Lower lobe of right lung (tissue), 2 donors: ENCODE measurements at places on chromosomes 11 and 22. TPM values are rescaled to one million over a fixed set of nuclear protein-coding genes. Genes with fewer than 3 reads are reported as not detected.

- no peaks in the 10 kb centered on the region for H3K36me3 ChIP-seq
- no peak for DNase-seq
- H3K27me3 ChIP-seq: no peaks in the 10 kb centered on the region
- H3K4me3 ChIP-seq: no peak overlapping the region
Measured at GRCh38 chr11:73988227-73988626, 5.6 kb upstream of the UCP2 start.

Gene RTN4R
- total RNA-seq: 9.6 TPM

Gene DRD4
- 1.3 TPM for total RNA-seq

Gene RAB36
- 9.6 TPM for total RNA-seq

Gene CRYBB3
- total RNA-seq: 0.74 TPM

DNA sequence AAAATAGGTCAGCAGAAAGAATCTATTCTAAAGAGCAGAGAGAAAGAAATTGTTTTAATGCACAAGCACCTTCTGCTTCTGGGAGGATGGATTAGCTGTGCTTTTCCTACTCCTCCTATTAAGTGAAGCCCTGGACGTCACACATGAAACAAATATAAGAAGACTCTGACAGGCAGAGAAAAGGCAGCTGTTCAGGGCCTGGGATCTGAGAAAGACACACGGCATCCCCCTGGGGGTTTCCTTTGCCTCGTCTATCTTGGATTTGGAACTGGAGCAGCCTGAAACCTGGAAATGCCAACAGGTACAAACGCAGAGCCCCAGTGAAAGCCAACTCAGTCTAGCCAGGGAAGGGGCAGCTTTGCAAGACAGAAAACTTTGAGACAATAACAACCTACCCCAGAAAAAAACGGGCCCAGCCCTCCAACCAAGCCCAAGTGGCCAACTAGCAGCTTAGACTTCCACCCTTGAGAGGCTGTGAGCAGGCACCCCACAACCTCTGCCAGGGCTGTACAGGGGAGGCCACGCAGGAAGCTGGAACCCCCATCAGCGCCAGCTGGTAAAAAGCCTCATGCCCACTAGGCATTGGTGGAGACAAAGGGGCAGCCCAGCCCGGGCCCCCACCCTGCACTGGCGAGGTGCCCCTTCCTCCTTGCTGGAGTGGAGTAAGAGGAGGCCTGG lies 7.3 kb downstream of the CERK start:
- no peak overlapping the region for H3K27ac ChIP-seq
- H3K27me3 ChIP-seq: no peaks in the 10 kb centered on the region
- DNase-seq: no peak
- no peak overlapping the region for H3K4me3 ChIP-seq
- peaks cover 54% of the 10 kb centered on the region for H3K4me1 ChIP-seq

Gene PPP1CA
- 144 TPM for total RNA-seq

Gene INPP5J
- total RNA-seq: 4.6 TPM

GRCh38 chr11:77771135-77771534 lies 49.4 kb downstream of the RSF1 start:
- peaks cover 17% of the 10 kb centered on the region for H3K4me1 ChIP-seq
- H3K36me3 ChIP-seq: no peaks in the 10 kb centered on the region
- no peak overlapping the region for H3K27ac ChIP-seq
- DNase-seq: no peak

Gene BEST1
- total RNA-seq: 14.1 TPM

DNA sequence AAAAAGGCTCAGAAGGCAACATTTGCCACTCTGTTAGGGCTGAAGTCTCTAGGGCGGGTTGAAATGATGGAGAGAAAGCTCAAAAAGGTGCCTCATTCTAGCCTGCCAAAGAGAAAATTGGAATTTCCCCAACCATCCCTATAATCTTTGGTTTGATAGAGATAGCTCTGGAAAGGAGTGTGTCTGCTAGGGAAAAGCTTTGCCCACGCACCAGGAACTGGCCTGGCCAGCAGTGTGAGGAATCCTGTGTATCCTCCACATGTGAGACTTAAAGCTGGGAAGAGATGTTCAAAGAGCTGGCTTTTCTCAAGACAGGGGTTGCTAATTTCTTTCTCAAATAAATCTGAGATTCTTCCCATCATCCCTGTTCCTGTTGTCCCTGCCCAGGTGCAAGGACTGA lies 193.7 kb downstream of the OPCML start:
- H3K27ac ChIP-seq: no peak overlapping the region
- no peaks in the 10 kb centered on the region for H3K4me1 ChIP-seq
- H3K36me3 ChIP-seq: no peaks in the 10 kb centered on the region
- no peak for DNase-seq

Gene GLYATL1
- total RNA-seq: not detected

DNA sequence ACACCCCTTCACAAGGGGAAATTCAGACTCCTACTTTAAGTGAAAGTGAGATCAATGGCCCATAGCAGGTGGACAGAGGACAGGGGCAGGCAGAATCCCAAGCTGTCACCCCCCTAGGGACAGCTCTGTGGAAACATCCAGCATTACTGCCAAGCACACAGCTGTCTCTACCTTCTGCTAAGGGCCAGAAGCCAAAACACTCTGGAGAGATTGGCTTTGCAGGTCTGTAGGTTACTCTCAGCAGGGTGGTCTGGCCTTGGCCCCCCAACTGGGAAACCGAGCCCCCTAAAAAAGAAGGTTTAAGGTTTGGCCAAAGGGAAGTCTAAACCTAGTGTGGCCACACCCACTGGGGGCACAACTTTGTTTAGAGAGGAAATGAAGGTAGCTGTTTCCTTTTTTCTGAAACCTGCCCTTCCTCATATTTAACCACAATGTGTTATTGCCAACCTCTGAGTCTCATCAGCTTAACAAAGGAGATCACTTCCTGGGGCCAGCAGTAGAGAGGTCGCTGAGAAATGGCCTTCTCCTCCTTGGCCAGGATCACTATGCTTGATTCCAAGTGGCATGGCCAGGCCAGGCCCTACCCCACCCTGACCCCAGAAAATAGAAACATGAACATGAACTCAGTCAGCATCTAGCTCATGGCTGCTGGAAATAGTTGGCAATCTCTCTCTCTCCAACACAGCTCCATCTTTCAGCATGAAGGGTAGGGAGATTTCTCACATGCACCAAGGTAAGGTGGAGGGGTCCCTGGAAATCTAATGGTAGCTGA lies 25.9 kb upstream of the SCARF2 start:
- no peaks in the 10 kb centered on the region for H3K27me3 ChIP-seq
- peaks cover 33% of the 10 kb centered on the region for H3K36me3 ChIP-seq
- DNase-seq: no peak
- no peak overlapping the region for H3K4me3 ChIP-seq
- peak overlapping the region; percentile 47 for H3K27ac ChIP-seq
- H3K4me1 ChIP-seq: peaks cover 16% of the 10 kb centered on the region

Gene ALG9
- total RNA-seq: 25.5 TPM

DNA sequence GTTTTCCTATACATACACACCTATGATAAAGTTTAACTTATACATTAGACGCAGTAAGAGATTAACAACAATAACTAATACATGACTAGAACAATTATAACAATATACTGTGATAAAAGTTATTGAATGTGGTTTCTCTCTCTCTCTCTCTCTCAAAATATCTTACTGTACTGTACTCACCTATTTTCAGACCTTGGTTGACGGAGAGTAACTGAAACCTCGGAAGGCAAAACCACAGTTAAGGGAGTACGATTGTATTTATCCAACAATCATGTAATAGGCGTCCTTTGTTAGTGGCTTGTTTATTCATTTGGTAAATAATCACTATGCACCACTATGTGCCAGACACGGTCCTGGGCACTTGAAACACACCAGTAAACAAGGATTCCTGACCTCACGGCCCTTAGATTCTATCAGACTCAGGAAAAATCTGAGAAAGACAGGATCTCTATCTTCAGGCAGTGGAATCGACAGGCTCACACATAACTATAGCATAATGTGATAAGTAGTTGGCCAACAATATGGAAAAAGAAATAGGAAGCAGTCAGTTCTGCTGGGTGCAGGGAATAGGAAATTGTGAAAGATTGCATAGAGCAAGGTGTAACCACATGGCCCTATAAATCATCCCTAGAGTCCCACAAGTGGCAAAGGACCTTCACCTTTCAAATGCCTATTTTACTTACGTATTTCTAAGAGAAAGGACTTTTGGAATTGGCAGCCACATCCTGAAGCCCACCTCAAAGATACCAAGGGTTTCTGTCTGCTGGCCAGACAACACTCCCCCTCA lies 12.0 kb downstream of the ETS1 start:
- no peak overlapping the region for H3K4me3 ChIP-seq
- H3K4me1 ChIP-seq: peaks cover 32% of the 10 kb centered on the region
- H3K27me3 ChIP-seq: no peaks in the 10 kb centered on the region

Gene HTR3A
- not detected for total RNA-seq

- no peak overlapping the region for H3K27ac ChIP-seq
- no peaks in the 10 kb centered on the region for H3K27me3 ChIP-seq
- H3K36me3 ChIP-seq: no peaks in the 10 kb centered on the region
- H3K4me3 ChIP-seq: no peak overlapping the region
Measured at GRCh38 chr11:102097186-102097585, 13.1 kb upstream of the YAP1 start.

Gene SCARF2
- total RNA-seq: 12.6 TPM

Gene BLID
- 0.62 TPM for total RNA-seq

DNA sequence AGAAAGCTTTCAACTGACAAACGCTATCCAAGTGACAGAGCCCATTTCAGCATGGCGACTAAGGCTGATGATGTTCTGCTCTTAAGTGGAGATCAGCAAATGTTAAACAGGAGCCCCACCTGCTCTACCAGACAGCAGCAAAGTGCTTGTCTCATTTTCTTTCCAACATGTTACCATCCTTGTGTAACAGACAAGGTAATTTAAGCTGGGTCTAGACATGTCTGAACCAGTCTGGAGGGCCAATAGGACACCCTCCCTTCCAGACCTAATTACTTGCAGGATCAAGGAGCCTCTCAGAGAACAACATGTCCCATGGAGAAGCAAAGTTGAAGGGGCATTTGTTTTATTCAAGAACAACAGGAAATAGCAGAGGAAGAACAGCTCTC lies 3.9 kb upstream of the LMO2 start:
- H3K27me3 ChIP-seq: no peaks in the 10 kb centered on the region
- H3K4me3 ChIP-seq: no peak overlapping the region
- DNase-seq: no peak
- H3K36me3 ChIP-seq: no peaks in the 10 kb centered on the region
- peak overlapping the region; percentile 15 for H3K27ac ChIP-seq

GRCh38 chr11:841981-842369 lies 354 bp downstream of the POLR2L start:
- peak overlapping the region; percentile 94 for H3K27ac ChIP-seq
- H3K4me1 ChIP-seq: peaks cover 77% of the 10 kb centered on the region
- DNase-seq: no peak
- H3K27me3 ChIP-seq: no peaks in the 10 kb centered on the region

Gene OR5F1
- total RNA-seq: not detected

DNA sequence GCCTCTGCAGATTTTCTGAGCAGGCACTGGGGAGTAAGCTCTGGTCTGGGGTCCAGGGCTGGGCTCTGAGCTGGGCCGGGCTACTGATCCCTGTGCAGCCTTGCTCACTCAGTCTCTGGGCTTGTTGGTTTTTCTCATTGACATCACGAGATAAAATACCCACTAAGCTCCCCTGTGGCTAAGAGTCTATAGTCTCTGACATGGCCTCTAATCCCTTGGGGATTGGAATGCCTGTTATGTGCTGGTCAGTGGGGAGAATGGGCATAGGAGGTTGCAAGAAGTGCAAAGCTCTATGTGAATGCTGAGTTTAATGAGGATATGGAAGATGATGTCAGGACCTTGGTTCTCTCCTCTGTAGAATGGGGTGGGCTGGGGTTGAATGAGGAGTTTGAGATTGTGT lies 23.3 kb downstream of the ELF5 start:
- H3K4me1 ChIP-seq: no peaks in the 10 kb centered on the region
- no peak for DNase-seq
- no peaks in the 10 kb centered on the region for H3K36me3 ChIP-seq
- H3K27me3 ChIP-seq: no peaks in the 10 kb centered on the region

GRCh38 chr11:112811783-112812182 lies 149.4 kb upstream of the NCAM1 start:
- no peaks in the 10 kb centered on the region for H3K27me3 ChIP-seq
- H3K4me3 ChIP-seq: no peak overlapping the region
- no peaks in the 10 kb centered on the region for H3K4me1 ChIP-seq
- no peaks in the 10 kb centered on the region for H3K36me3 ChIP-seq
- DNase-seq: no peak

Gene SLC22A9
- not detected for total RNA-seq

GRCh38 chr22:49727881-49728569 lies 99.6 kb downstream of the BRD1 start:
- H3K4me1 ChIP-seq: peaks cover 12% of the 10 kb centered on the region
- DNase-seq: no peak

GRCh38 chr11:35764417-35764816 lies 101.8 kb downstream of the TRIM44 start:
- no peak for DNase-seq
- no peak overlapping the region for H3K4me3 ChIP-seq
- no peak overlapping the region for H3K27ac ChIP-seq
- H3K36me3 ChIP-seq: no peaks in the 10 kb centered on the region

DNA sequence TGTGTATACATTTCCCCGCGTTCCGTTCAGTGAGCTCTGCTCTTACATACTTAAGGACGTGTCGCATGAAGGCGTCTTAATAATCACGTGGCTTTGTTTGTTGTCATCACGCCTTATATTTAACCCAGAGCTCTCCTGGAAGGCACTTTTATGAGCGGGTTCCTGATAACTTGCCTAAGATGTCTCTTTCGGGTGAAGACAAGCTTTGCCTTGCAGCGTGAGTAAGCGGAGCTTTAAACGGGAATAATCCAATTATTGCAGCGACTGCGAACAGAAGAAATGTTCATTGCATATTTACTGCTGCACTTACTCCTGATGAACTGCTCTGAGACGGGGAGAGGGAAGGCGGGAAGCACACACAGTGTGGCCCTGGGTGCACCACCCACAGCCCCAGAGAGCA lies 1128.2 kb downstream of the BRD1 start:
- H3K27me3 ChIP-seq: no peaks in the 10 kb centered on the region
- no peak overlapping the region for H3K27ac ChIP-seq

- DNase-seq: no peak
- no peak overlapping the region for H3K27ac ChIP-seq
- no peaks in the 10 kb centered on the region for H3K4me1 ChIP-seq
- H3K27me3 ChIP-seq: peaks cover 34% of the 10 kb centered on the region
Measured at GRCh38 chr22:47619631-47620030, 857.2 kb downstream of the TBC1D22A start.

GRCh38 chr11:35139722-35140282 lies 831 bp downstream of the CD44 start:
- no peaks in the 10 kb centered on the region for H3K36me3 ChIP-seq
- no peak for DNase-seq
- H3K27me3 ChIP-seq: no peaks in the 10 kb centered on the region
